Activated T-cell treated with anti-CD3 and anti-CD28 coated beads, Interleukin-2, amount 50 U/mL, for 48 hours (primary cell): ENCODE measurements at places on chromosomes 2 and 18.

DNA sequence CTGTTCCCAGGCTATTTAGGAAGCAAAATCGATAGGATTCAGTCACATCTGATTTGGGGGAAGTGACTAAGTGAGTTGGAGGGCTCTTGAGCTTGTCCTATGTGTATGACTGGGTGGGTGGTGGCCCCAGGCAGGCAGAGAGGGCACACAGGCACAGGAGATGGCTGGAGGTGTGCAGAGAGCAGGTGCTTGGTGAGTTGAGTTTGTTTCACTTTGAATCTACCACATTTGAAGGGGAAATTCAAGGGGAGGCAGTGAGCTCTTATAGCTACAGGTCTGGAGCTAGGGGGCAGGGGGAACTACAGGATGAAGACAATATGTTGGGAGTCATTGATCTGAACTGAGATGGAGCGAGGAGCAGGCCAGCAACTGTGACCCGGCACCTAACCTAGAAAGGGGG, 42.5 kb upstream of the TMEM200C start:
- no peak for DNase-seq

- no peak for DNase-seq
Observed at GRCh38 chr2:69733342-69734034, 8.4 kb upstream of the ANXA4 start.

GRCh38 chr2:160407393-160408172, 86.0 kb downstream of the RBMS1 start:
- peak; percentile 70 for DNase-seq

DNA sequence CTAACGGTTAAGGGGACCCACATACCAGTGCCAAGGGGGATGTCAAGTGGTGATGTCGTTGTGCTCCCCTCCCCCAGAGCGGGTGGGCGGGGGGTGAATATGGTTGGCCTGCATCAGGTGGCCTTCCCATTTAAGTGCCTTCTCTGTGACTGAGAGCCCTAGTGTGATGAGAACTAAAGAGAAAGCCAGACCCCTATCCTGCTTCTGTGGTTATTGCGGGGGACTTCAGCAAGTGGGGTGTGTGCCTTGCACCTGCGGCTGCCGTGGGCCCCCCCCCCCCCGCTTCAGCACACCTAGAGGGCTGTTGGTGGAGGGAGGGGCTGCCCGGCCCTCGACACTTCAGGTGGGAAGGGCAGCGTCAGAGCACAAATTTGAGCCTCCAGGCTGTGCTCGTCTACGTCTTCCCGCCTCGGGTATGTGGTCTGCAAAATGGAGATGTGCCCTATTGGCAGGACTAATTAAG, 6.1 kb downstream of the CTDSP1 start:
- DNase-seq = peak; percentile 46

DNA sequence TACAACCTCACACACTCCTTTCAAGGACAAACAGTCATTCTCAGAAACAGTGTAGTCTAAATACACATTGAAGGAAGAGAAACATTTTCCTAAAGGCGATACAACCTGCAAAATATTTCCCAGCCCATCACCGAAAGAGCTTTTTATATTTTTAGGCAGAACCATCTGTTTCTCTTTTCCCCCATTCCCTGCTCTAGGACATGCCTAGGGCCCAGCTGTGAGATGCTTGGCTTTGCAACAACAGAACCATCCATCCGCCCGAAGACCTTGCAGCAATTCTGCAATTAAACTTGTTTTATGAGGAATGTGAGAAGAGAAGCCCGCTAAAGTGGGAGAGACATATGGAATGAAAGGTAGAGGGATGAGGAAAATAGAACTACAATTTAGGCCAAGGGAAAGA, 105.6 kb upstream of the RFX8 start:
- DNase-seq = no peak

DNA sequence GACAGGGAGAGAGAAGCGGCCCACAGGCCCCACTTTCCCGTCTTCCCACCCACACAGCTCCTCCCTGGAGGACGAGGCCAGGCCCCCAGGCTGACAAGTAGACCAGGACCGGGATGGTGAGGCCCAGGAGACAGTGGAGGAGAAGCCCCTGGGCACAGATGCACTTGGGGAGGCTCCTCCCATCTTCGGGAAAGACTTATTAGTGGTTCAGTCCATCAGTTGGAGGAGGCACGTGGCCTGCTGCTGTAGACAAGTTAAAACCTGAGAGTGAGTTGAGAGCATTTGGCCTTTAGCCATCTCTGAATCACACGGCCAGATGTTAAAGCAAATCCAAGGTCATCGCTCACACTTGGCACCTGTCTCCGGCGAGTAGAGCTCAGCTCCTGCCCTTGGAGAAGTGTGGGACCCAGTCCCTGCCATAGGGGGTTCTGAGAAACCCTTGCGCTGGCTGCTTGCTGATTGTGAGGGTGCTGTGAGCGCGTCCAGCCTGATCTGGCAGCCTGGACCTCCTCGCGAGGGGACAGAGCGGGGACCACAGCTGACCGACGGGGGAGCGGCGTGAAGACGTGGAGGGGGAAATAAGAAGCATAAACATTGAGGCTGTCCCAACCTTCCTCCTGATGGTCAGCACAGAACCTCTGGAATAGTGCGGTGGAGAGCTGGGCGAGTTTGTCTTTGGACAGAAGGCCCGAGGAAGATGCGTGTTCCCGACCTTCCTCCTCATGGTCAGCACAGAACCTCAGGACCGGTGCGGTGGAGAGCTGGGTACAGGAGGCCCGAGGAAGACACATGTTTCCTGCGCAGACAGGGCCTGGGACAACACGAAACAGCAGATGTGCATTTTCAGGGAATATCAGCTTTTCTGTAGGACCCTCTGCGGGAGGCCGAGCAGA, 24.7 kb upstream of the ALLC start:
- DNase-seq = no peak

DNA sequence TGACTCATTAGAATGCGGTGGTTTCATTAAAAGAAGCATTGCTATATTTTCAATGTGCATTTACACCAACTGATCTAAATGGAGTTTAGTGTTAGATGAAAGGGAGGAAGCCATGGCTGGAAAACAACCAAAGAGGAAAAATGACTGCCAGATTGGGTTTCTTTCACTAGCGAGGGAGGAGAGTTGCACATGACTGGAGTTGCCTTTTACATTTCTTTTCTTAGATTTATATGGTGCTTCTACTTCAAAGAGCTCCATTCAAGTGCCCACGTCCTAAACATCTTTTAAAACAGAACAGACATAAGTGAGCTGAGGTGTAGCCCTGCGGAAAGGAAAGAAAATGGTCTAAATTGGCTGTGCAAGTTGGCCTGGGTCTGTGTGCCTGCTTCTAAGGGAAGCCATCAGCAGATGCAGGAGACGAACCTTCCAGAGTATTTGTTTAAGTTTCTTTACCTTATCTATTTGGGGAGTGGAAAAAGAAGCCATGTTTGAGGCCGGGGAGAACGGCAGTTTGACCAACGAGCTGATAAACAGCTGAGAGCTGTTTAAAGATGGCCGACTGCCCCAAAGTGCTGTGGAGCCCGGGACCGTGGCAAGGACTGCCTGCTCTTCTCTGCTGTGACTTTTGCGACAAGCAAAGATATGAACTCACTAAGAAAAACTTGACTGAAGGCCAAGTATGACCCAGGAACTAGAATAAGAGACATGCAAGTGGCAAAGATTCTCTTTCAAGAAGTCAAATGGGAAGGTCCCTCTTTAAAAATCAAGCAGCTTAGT, 327.0 kb downstream of the ZNF516 start:
- DNase-seq = no peak

DNA sequence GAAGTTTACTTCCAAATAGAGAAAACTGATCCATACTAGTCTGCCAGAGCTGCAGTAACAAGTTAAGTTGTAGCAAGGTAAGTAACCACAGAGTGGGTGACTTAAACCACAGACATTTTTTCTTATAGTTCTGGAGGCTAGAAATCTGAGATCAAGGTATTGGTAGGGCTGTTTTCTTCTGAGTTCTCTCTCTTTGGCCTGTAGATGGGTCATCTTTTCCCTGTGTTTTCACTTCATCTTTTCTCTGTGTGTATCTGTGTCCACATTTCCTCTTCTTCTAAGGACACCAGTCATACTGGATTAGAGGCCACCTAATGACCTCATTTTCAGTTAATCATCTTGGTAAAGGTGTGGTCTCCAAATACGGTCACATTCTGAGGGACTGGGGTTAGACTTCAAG, 142.9 kb upstream of the MEX3C start:
- DNase-seq = no peak

- DNase-seq = no peak
Observed at GRCh38 chr2:54329482-54330161, 73.6 kb upstream of the TSPYL6 start.

DNA sequence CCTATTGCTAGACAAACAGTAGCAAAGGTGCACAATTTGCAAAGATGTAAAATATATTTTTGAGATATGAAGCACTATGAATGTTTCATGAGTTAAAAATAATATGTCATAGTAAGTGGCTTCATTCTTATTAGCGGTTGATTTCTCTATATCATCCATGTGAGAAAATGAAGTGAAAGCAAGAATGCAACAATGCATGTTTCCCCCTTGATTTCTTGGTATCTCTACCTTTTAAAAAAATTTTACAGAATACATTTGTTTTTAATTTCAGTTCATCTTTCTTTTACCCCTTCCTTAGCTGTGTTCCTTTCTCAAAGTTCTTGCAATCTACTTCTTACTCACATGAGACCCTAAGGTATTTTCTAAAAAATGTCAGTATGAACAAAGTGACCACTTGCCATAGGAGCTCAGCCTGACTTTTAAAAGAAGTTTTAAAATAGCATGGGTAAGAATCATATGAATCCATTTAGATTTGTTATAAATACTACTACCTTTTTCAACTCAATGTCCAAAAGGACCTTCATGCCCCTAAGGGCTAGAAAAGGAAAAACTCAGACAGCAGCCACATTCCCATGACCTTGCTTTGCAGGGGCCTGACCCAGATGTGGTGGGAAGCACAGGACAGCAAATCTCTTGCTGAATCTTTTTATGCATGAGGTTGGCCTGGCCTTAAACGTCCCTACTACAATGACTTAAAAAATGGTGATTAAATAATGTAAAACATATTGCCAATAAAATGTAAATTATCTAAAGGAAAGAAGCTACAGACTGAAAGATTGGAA, 14.8 kb upstream of the SLC38A11 start:
- no peak for DNase-seq

DNA sequence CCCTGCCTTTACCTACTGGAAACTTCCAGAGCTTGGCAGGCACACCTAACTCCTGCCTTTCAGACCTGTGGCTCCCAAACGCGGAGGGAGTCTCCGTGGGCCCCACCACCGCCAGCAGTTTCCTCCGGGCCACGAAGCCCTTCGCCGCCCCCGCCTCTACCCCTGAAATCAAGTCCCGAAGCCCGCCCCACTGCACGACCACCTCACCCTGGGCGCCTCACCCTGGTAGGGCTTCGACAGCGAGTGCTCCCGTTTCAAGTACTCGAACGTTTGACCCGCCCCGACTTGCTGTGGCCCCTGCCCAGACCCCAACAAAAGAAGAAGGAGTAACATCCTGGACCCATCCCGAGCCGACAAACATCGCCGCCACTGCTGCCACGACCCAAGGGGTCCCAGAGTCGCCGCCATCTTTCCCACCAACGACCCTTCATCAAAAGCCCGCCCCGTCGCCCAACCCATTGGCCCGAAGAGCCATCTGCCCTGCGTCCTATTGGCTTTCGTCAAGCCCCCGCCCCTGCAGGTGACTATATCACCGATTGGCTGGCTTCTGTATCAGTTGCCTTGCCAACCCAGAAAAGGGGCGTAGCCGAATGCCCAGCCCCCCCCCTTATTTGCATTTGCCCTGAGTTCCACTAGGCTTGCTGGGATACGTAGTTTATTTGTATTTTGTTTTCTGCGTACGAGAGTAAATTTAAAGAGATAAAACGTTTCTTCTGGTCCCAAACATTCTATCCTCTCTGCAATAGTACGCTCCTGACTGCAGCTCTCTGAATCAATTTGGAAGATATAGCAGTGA, at the start of gene LMAN2L:
Gene LMAN2L, minus strand, starts transcription at position 432 of the 796 bp plus-strand sequence. Its CDS starts 24 bp downstream, at position 408.
- peak; percentile 95 for DNase-seq

DNA sequence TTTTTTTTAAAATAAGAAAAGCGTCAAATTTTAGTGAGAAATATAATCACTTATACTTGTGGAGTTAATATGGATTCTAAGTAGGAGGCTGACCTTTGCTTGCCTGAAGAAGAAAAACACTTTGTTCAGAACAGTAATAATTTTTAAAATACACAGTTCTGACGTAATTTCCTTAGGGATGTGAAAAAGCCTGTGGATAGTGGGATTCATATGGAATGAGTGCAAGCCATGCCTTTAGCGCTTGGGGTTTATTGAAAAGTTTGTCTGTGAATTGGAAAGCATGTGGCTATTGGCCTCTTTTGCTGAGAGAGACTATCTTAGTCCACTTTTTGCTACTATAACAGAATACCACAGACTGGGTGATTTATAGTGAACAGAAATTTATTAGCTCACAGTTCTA, 151.3 kb downstream of the CCDC85A start:
- no peak for DNase-seq

DNA sequence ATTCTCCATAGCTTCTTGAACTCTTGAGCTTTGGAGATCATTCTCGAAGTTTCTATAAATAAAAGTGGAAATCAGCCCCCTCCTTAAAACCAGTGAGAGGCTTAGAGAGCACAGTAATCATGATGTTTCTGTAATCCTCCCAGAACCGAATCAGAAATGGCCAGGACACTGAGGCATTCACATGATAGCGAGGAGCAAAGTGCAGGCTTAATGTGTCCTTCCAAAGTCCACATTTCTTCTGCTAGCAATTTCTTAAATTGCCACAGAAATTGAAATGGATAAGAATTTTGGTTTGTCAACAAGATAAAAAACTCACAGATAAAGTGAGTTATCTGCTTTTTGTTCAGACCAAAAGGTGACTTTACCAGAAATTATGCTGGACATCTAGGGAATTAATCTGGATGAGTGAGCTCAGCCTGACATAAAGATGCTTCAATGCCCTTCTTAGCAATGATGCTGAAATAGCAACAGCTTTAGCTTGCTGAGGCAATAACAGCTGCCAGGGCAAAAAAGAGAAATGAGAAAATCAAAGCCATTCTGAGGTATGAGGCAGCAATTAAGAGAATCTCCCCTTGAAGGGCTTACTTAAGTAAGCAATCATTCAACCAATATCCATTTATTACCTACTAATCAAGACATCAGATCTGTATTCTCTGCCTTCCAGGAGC, 82.4 kb upstream of the PHLPP1 start:
- DNase-seq = no peak
